ENCODE measurements at places on chromosomes 12 and 14.
A peak's percentile ranks its signal among the peaks of the same experiment; 100 is the strongest.

GRCh38 chr12:131732996-131733615 is 22.2 kb downstream of the SFSWAP start:
- DNase-seq: no peak

GRCh38 chr14:21106176-21106497 is 5.3 kb downstream of the TMEM253 start:
- no peak for DNase-seq

- DNase-seq: no peak
Measured at GRCh38 chr14:77618381-77618970, 2.0 kb upstream of the SPTLC2 start.

GRCh38 chr14:104879983-104880565 is 15.0 kb downstream of the CEP170B start:
- no peak for DNase-seq

DNA sequence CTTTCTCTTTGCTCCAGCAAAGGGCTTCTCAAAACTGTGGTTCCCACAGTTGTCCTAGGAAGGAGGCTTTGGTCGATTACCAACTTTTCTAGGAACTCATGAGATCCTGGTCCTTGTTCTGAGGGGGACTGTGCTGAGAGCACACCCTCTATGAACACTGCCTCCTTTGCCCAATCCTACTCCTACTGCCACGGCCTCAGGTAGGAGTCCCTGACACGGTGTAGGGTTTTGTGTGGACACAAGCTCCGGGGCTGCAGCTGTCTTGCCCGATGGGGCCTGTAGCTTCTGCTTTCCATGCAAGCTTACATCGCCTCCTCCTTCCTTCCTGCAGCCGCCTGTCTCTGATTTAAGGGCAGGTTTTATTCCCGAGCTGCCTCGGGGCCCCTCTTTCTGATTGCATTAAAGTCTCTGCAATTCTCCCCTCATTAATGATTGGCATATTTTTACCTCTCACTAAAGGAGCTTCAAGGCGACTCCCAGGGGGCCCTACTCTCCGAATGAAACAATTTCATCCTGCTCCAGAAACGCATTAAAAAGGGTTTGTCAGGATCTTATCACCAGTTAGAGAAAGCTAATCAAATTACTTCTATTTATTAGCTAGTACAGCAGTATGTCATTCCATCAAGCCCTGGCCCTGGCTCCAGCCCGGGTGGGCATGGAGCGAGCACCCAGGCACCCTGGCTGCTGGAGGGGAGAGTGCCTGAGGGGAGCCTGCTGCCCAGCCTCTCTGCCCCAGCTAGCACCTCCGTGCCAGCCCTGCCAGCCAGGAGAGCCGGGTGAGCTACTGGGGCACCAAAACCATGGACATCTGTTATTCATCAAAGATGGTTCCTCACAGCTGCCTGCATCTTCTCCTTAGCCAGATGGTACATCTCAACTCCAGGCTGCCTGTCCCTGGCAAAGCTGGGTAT is 38.0 kb upstream of the ESRRB start:
- DNase-seq: no peak

DNA sequence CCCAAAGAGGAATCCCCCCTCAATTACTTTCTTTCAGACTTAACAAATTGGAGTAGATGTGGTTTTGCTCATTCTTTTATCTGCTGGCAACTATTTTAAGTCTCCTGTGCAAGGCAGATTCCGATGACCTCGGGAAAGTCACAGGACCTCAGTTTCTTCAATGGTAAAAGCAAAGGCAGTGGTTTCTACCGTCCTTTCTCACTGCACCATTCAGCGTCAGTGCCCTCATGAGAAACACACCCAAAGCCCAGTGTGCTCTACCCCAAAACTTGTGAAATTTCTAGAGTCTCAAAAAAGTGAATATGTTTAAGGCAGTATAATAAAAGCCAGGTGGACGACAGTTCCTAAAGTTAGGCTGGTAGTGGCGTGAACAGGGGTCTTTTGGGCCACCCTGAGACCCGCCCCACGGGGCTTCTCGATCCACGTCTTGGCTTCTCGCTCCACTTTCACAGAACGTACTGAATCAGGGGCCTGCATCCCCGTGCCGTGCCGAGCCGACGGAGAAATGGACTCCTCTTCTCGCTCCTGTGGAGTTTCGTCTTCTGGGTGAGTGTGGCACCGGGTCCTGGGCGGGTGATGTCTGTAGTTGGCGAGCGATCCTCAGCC is 1.3 kb upstream of the ARHGAP5 start:
- peak; percentile 51 for DNase-seq

DNA sequence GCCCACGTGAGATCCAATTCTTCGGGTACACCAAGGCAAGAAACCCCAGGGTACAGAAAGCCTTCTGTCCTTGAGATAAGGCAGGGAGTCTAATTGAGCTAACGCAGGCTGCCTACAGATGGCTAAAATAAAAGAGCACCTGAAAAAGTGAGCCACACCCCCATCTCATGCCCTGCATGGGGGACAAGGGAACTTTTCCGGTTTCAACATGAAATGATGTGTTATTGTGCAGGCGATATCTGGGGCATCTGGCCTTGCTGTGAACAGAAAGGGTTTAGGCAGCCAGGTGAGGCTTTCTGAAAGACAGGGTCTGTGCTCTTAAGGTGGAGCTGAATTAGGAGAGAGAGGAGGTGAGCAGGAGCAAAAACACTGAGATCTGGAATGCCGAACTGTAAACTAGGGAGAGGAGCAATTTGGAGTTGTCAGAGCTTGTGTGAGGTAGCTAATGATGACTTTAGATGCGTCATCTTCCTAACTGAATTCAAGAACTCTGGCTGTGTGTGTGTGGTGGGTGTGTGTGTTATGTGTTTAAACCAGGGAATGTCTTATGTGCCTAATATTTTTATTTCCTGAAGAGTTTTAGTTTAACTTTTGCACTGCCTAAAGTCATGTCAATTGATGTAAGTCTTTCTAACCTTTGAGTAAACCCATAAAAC is 20.1 kb upstream of the LDHB start:
- DNase-seq: no peak

DNA sequence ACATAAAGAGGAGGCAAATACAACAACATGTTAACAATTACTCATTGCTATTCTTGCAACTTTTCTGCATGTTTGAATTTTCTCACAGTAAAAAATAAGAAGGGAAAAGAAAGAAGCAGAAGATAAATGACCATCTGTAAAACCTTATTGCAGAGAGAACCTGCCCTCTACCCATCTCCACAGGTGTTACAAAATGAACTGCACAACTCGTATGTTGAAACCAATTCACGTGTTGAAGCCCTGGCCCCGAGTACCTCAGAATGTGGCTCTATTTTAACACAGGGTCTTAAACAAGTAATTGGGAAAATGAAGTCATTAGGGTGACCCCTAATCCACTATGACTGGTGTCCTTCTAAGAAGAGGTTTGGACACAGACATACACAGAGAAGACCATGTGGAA is 39.5 kb downstream of the FOXN3 start:
- no peak for DNase-seq

- peak; percentile 49 for DNase-seq
Measured at GRCh38 chr12:55818140-55818728, 393 bp downstream of the ORMDL2 start.

- no peak for DNase-seq
Measured at GRCh38 chr14:87883750-87884149, 109.2 kb downstream of the GALC start.

- no peak for DNase-seq
Measured at GRCh38 chr14:98858158-98858557, 413.8 kb downstream of the BCL11B start.

GRCh38 chr12:42612231-42612613 is 22.7 kb upstream of the PRICKLE1 start:
- DNase-seq: no peak

DNA sequence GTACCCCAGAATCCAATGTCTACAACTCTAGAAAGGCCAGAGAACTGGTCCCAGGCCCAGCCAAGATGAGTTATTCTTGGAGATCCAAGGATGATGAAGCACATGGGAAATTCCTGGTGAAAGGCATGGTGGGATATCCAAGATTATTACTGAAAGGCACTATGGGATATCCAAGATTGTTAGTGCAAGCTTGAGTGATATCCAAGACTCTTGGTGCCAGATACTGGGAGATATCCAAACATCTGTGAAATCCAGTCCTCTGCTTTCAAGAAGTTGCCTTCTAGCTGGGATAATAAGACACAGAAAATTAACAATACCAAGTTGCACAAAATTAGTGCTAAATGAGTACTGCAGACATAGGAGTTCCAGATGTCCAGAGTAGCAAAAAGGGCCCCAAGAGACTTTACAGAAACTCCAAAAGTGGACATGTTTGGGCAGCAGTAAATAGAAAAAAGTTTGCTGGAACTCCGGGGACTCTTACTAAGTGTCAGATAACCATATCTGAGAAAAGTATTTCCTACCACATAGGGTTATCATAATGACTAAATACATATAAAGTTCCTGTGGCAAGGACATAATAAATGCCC is 34.6 kb downstream of the PHLDA1 start:
- no peak for DNase-seq

DNA sequence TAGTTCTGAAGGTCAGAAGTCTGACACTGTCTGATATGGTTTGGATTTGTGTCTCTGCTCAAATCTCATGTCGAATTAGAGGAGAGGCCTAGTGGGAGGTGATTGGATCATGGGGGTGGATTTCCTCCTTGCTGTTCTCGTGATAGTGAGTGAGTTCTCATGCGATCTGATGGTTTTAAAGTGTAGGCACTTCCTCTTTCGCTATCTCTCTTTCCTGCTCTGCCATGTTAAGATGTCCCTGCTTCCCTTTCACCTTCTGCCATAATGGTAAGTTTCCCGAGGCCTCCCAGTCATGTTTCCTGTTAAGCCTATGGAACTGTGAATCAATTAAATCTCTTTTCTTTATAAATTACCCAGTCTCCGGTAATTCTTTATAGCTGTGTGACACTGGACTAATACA is 84.1 kb upstream of the TMTC1 start:
- DNase-seq: no peak
